ENCODE measurements at places on chromosomes 5 and 9.

GRCh38 chr5:178389796-178390195, 157.2 kb upstream of the PHYKPL start:
- no peak for DNase-seq

- no peak for DNase-seq
Measured at GRCh38 chr5:6910950-6911349, 197.7 kb downstream of the TENT4A start.

- no peak for DNase-seq
Measured at GRCh38 chr5:156329171-156329611, 2.2 kb downstream of the SGCD start.

DNA sequence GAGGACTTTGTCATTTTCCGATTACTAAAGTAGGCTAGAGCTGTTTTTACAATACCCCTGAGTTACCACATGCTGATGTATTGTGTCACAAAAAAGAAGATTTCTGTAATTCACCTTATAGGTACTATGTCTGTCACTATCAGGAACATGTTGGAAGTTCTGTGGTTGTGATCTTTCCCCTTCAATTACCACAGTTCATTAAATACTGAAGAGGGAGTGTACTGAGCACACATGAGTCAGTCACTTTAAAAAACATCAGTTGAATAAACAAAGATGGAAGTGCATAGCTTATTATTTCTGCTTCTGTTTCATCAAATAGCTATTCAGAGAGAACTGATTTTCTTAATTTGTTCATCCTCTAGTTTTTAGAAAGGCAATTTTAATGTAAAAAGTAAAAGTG, 31.7 kb downstream of the AP3S1 start:
- no peak for DNase-seq

DNA sequence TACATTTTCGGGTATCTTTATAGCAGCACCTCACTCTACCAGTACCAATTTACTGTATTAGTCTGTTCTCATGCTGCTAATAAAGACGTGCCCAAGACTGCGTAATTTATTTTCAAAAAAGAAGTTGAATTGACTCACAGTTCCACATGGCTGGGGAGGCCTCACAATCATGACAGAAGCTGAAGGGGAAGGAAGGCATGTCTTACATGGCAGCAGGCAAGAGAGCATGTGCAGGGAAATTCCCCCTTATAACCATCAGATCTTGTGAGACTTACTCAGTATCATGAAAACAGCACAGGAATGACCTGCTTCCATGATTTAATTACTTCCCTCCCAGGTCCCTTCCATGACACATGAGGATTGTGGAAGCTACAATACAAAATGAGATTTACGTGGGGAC, 602.6 kb upstream of the DAB2 start:
- no peak for DNase-seq

DNA sequence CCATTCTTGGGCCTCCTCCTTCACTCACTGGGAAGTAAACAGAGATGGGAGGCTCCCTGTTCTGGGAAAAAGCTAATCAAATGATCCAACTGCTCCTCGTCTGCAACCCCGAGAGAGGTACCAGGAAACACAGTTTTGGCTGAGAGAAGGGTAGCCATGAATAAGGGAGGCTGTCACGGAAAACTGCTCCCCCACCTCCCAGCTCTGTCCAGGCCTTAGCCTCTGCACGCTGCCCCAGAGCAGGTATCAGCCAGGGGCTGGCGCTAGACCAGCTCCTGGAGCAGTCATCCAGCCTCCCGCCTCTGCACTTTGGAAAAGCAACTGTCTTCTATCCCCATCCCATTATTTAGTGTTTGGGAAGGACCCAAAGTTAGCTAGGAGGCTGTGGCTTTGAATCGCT, 266.1 kb downstream of the NDUFS4 start:
- DNase-seq = no peak

- no peak for DNase-seq
Measured at GRCh38 chr9:21996858-21997257, 2.3 kb downstream of the CDKN2B-AS1 start.

DNA sequence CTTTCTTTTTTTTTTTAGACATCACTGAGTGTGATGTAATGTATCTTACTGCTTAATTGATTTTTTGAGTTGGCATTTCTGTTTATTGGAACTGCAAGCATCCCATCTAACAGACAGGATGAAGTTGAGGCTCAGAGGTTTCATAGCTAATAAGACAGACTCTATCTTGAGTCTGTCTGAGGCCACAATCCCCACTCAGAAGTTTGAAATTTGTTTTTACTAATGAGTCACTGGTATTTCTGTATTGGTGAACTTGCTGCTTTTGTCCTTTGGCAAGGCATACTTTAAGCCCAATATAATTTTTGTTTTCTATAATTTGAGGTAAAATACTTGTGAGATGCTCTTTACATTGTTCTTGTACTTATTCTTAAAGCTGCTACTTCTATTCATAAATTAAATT, 491.2 kb downstream of the PSAT1 start:
- no peak for DNase-seq

DNA sequence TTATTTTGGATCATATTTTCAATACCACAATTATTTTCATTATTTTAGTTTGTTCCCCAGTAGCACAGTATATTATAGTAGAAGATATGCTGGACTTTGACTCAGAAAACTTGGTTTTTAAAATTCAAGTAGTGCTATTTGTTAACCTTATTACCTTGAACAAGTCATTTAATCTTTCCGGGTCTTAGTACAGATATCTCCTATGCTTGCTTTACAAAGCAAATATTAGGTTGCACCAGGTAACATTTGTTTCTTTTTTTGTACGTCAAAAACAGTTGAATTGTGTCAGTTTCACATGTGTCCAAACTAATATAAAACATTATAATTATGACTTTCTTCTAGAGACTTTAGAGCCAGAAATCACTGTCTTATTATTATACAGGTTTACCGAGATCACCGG, 338.1 kb downstream of the ARL15 start:
- DNase-seq = no peak

DNA sequence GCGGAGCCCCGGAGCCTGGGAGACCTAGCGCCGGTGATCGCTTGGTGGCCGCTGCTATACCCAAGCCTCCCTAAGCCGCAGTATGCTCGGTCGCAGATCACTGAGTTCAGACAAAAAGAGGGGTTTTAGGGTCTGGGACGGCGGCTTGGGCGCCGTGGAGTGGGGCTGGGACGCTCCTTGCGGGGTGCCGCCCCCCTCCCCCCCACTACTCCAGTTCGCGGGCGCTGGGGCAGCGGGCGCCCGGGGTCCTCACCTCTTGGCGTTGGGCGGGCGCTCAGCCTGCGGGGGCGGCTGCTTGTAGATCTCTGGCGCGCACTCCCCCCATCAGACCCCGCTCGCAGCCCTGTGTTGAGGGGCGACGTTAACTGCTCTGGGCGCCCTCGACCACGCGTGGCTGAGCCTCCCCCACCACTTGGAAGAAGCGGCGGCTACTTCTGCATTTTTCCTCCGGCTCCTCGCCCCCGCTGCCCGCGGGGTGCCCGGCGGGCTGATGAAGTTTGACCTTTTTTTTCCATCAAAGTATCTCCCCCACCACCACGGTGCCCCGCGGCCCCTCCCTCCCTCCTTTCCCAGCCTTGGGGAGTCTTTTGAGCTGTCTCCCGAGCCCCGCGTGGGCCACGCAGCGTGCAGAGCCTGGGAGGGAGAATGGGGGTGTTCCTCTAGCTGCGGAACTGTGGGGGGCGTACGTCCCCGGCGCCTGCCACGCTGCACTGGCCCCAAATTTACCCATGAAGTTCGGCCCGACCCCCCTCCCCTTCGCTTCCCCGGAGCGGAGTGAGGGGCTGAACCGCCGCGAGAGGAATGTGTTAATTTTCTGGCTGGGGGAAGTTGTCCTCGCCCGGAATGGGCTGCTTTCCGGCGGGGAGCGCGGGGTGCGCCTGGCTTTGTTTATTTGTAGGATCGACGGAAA, 1.2 kb downstream of the CXXC5 start:
- no peak for DNase-seq

Measured in stimulated activated CD8-positive, alpha-beta memory T cell treated with anti-CD3 and anti-CD28 coated beads, Interleukin-7, amount 100 ng/mL, for 24 hours (primary cell).